ENCODE measurements at places on chromosomes 3 and 15.
A peak's percentile ranks its signal among the peaks of the same experiment; 100 is the strongest.

- DNase-seq, result peak; percentile 19
Observed at GRCh38 chr3:120773932-120774331, 31.4 kb downstream of the GTF2E1 start.

- DNase-seq, result no peak
Observed at GRCh38 chr3:118641608-118642007, 393.0 kb downstream of the IGSF11 start.

DNA sequence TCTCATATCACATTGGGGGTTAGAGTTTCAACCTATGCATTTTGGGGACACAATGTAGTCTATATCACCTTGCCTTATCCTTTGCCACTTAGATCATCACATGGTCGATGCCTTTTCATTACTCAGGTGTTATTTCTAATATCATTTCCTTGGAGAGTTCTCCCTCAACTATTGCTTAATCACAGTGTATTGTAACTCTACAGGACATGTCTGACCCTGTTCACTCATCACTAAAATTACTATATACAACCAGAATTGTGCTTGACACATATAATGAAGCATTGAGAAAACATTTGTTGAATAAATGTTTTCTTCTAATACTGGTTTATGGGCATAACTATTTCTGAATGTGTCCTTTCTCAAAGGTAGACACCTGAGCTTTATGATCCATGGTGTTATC lies 207.4 kb downstream of the EPHA6 start:
- DNase-seq, result no peak

- no peak for DNase-seq
Observed at GRCh38 chr3:187040516-187041361, 98.6 kb downstream of the RPL39L start.

GRCh38 chr15:59993041-59993750 lies 10.9 kb upstream of the FOXB1 start:
- no peak for DNase-seq

DNA sequence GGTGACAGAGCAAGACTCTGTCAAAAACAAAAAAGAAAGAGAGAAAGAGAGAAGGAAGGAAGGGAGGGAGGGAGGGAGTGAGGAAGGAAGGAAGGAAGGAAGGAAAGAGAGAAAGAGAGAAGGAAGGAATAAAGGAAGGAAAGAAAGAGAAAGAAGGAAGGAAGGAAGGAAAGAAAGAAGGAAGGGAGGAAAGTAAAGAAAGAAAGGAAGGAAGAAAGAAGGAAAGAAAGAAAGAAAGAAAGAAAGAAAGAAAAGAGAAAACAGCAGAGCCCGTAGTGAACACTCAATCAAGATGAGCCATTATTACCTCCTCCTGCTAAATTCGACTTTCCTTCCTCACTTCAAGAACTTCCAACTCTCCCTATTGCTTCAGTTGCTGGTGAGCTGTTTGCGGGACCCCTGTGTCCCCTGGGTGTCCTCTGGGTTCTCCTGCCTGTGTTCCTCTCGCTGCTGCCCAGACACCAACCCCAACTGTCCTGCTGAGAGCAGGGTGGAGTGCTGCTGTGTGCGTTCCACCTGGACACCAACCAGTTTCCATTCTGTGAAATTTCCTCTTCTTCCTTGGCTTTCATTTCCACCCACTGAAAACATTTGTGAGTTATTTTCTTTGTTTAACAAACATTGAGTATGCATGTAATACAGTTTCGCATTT lies 266.4 kb downstream of the FAM43A start:
- no peak for DNase-seq

- DNase-seq, result no peak
Observed at GRCh38 chr3:159378396-159379194, 576.7 kb downstream of the MFSD1 start.

DNA sequence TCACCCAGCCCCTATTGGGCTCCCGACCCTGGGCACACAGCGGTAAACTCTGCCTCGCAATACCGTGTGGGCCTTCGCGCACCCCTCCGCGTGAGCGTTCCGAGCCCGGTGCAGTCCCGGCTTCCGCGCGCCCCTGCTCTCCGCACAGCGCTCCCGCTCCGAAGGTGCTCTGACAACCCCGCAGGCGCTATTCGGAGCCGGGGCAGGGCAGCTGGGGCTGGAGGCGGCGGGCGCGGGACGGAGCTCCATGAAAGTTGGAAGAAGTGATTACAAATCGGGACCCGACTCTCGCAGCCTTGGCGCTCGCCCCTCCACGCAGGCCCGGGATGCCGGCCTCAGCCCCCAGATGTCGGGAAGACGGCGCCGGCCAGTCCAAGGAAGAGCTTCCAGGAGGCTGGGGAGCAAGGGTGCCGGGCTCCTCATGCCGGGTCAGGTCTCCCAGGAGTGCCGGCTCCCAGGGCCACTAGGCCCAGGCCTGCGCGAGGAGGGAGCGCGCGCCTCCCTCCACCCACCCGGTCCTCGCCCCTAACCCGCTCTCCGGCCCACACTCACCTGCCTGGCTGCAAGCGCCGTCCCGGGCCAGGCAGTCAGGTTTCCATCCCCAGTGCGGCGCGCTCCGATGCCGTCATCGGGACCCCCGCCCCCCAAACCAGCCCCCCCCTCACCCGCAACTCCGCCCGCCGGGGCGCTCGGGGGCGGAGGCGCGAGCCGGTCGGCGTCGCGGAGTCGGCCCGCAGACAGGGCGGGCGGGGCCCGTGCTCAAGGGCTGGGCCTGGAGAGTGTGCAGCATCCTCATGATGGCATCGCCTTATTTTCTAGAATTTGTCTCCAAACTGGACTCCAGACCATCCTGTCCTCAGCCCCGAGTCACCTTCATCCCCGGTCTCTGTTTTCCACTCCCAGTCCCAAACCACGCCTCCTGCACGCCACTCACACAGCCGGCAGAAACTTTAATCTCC lies at the start of gene KIF7:
Gene KIF7, minus strand, starts transcription at position 621 of the 959 bp plus-strand sequence. CDS start 2,537 bp downstream, outside the sequence.
- peak; percentile 36 for DNase-seq

DNA sequence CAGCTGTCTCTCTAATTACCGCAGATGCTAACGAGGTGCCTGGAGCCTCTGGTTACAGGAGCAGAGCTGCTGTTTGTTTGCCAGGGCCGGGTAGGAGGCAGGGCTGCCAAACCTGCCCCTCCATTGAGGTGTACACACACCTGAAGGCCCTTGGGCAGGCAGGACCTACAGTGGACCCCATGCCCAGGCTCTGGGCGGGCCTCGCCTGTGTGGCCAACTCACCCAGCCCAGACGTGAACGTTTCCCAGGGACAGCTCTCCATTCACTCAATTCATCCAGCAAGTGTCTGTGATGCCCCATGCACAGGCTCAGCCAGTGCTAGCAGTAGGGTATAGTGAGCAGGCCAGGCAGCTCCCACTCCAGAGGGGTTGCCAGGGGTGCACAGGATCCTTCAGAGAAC lies 43.7 kb downstream of the PLXNA1 start:
- no peak for DNase-seq

DNA sequence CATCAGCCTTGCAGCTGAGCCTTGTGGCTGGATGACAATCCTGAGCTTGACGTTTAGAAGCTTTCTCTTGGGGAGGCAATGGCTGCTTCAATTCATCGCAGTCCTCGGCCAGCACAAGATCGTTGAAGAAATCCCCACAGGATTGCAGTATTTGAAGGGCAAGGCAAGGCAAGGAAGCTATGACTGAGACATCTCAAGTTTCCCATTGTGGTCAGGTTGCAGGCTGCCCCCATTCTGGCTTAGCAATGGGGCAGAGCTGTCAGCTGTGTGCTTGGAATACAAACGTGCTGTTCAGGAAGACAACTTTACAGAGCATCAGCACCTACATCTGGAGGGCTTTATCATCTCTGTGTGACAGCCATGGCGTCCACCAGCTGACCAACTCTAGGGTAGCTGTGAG lies 275.9 kb upstream of the TBL1XR1 start:
- no peak for DNase-seq

DNA sequence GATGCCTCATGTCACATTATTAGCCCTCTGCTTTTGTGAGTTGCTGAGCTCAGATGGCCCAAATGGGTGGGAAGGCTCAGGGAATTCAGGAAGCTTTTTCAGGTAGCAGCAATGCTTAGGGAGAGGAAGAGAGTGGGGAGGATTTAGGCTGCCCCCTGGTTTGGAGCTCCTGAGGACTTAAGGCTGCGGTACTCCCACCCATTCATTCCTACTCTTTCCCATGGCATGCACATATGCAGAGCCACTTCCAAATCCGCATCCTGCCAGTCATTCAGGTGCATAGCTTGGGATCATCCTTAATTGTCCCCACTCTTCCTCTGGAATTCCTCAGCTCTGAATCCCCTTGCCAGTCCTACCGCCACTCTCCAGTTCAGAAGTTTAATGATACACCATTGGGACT lies 343.1 kb upstream of the FRG2C start:
- no peak for DNase-seq

DNA sequence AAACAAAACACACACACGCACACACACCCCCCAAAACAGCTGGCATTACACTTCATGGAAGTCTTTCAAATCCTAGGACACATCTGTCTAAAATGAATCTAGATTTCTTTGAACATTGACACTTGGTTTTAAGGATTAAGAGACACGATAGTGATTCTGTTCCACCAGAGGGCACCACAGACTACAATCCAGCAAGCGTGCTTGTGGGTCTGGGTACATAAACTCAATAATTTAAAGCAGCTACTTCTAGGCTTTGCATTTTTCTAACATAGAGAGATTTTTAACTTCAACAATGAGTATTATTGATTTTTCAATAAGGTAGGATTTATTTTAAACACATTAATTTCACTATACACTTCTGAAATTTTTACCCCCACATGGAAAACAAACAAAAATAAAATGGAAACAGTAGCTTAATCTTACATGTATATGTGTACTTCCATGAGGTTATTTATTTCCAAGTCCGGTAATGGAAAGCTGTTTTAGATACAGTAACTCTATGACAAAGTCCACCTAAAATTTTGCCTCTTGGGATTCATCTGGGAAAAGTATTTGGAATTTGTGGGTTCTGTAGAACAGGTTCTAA lies 564.0 kb upstream of the TGFBR2 start:
- DNase-seq, result peak; percentile 71

DNA sequence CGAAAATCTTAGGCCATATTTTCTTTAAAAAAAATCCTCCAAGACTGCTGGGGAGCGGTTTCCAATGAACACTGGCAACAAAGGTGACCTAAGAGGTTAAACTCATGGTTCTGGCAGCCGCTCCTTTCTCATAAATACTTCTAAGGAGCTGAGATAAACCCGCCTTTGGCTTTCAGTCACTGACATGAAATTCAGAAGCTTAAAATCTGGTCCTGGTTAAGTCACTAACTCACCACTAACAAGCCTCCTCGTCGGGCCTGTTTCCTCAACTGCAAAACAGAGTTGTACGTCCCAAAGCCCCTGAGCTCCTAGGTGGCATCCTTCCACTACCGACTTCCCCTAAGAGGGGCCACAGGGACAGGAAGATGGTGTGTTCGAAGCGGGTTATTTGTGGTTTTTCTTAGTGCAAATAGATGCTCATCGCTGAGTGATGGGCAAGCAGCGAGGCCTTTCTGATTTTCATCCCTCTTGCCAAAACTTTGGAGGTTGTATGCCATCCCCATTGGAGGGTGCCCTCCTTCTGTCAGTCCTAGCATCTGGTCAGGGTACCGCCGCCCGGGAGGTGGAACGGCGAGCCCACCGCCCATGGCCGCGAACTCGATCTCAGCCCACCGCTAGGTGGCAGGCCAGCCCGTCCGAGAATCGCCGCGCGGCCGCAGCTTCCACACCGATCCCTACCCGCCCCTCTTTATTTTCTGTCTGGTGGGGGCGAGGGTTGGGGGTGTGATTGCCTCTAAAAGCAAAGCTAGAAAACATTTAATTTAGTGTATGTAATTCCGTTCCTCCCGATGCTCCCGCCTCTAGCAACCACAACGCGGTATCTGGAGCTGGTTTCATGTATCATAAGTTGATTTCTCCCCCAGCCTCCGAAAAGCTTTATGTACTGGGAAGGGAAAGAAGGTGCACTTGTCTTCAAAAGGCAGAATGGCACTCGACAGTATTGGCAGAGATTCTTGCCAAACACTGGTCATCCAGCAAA lies 4.6 kb downstream of the BCL6 start:
- DNase-seq, result peak; percentile 40

GRCh38 chr3:25000971-25001591 lies 427.0 kb upstream of the RARB start:
- no peak for DNase-seq

DNA sequence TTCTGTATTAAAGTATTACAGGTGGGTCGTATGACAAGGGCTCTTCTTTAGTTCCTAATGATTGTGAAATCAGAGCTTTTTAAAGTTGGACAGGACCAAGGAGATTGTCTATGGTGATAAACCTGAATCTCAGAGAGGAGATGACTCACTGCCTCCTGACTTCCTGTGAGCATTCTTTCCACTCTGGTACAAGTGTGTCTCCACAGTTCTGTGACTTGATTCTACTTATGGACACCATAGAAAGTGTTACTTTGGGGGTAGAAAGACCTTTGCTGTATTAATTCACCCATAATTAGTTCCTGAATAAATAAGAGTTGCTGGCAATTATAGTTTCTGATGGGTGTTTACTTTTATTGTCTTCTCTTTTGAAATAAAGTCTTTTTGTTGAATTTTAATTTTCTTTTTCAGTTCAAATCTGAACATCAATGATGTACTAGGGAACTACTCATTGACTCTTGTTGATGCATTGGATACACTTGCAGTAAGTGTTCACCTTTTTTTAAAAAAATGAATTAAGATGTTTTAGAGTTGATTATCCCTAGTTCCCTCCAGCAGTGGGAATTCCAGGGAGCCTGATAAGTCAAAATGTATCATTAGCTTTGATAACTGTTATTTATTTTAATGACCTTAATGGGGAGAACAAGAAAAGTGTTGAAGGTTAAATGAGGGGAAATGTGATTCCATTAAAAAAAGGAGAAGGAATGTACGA lies 7.4 kb downstream of the EDEM1 start:
- peak; percentile 81 for DNase-seq

DNA sequence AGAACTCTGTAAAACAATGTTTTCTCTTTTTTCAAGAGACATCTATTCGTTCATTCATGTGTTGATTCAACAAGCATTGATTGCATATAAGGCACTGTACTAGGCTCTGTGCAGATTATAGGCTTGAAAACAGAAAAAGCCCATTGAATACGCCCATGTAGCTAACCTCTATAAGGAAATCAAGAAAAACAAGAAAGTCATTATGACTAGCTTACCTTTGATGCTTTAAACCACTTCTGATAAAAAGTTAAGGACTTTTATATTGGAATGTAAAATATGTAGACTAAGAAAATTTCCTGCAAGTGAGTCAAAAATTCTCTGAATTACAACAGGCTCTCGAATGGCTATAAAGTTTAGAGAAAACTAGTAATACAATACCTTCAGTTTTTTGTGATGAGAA lies 92.5 kb downstream of the BDH1 start:
- DNase-seq, result peak; percentile 53

DNA sequence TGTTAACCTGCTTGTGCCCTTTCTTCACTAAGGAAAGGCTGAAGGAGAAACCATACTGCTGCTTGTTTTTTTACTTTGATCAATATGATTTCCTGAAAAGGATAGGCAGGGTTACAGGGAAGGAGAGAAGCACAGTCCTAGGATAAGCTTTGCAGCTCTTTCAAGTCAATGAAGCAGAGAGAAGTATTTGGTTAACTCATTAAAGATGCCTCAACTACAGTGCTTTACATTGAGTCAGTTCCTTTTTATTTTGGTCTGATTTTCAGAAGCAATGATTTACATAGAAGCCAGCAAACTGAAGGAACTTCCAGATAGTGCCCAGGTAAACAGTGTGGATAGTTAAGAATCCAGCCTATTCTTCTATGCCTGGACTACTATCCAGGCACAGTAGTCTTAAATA lies 64.8 kb downstream of the ARIH1 start:
- peak; percentile 46 for DNase-seq
